Spleen (tissue), 13 donors: ENCODE measurements at places on chromosomes 6 and 20. TPM values are rescaled to one million over a fixed set of nuclear protein-coding genes. Genes with fewer than 3 reads are reported as not detected.

DNA sequence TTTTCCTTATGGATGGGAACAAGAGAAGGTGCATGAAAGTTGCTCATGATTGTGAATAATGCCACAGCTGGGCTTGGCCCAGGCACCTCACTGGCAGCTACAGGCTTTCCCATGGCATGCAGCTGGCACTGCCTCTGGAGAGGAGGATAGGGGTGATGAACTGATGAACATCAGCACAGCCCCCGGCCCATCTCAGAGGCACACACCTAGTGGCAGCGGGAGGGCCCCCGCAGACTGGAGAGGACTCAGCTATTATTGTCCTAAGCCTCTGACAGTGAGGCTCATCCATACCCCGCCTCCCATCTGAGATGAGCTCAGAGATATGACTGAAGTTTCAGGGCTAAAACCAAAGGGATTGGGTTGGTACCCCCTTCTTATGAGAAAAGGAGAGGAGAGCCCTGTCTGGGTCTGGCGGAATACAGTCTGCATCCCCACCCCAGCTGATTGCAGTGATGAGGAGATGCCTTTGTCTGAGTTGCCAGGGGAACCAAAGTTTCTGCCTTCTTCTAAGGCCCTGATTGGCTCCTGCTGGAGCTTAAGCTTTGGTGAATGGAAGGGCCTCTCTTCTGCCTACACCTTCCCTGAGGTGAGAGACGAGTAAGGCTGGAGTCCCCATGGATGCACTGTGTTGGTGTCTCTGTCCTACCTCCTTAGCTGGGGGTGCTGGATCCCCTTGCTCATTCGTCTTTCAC, 27.6 kb upstream of the EPB41L1 start:
- DNase-seq: no peak

- no peak for DNase-seq
Measured at GRCh38 chr6:139538366-139538765, 163.9 kb upstream of the CITED2 start.

- DNase-seq: peak; percentile 91
Measured at GRCh38 chr6:109449795-109450673, 5.5 kb downstream of the MICAL1 start.

GRCh38 chr6:21263531-21264287, 329.8 kb upstream of the SOX4 start:
- no peak for DNase-seq

DNA sequence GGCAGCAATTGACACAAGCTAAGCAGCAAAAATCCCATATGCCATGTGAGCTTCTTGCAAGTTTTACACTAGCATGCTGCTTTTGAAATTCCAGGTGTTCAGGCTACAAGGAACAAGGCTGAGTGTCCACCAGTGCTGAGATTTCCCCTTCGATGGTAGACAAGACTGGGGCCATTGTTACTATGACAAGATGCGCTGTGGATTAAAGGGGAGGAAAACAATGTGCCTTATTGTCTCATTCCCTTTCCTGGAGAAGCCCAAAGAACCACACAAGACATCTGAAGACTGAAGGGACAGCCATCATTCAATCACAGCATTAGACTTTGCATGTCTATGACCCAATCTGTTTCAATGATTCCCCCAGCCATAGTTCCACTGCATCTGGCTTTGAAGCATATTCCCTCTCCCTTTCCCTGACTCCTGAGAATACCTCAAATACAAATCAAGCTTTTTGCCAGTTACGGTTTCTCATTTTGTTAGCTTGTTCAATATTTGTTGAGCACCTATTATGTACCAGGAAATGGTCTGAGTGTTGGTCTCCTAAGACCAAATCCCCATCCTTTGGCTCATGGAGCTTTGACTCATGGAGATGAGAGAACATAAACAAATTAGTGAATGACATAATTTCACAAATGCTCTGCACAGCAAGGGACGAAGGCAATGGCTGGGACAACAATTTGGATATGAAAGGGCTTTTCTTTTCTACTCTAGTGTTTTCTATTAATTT, 23.4 kb upstream of the SCGN start:
- no peak for DNase-seq

GRCh38 chr6:95366414-95366813, 210.9 kb upstream of the MANEA start:
- DNase-seq: no peak

DNA sequence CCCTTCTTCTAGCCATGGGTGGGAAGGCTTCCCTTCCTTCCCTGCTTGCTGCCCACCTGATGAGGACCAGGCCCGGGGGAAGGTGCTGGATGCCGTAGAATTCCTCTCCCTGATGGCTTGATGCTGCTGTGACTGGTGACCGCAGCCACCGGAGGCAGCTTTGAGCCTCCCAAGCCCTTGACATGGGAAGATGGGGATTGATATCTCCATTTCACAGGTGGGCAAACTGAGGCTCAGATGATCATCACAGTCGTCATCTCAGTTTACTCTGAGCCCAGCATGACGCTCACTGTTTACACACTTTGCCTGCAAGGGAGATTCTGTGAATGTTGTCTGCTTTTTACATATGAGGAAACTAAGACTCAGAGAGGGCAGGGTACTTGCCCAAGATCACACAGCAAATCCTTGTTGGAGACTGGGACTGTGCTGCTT, 43.9 kb downstream of the SRC start:
- peak; percentile 35 for DNase-seq

- DNase-seq: no peak
Measured at GRCh38 chr6:93968126-93968525, 548.8 kb upstream of the EPHA7 start.

- DNase-seq: peak; percentile 79
Measured at GRCh38 chr6:41736800-41737555, 1.6 kb upstream of the TFEB start.

DNA sequence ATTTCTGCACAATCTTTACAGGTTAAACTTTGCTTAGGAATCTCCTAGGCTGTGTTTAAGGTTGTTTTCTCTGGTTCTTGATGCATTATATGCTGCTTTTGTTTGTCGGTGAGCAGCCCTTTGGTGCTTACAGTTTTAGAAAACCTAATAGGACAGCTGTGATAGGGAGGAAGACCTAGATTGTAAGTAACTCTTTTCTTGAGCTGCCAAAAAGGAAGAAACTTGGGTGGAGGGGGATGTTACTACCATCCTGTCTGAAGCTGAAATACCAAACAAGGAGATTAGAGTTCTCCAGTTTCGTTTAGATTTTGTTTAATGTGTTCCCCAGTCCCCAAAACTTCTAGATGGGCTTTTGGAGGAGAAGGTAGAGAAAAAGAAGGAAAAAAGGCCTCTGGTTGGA, 72.0 kb downstream of the ANKS1A start:
- DNase-seq: no peak

DNA sequence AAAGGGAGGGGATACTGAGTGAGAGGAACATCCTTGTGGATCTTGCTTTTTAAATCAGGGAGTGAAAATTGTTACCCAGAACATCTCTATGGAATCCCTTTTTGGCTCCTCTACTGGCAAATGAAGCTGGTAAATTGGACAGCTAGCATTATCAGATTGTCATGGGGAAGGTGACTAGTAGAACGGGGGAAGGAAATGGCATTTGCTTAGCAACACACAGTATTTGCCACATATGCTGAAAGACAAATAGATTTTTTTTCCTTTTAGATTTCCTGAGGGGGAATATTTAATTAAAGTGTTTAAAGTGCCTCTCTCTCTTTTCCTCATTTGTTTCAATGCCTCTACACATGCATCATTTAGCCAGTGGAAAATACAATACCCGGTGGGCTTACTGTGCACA, 573.5 kb downstream of the BCKDHB start:
- no peak for DNase-seq

DNA sequence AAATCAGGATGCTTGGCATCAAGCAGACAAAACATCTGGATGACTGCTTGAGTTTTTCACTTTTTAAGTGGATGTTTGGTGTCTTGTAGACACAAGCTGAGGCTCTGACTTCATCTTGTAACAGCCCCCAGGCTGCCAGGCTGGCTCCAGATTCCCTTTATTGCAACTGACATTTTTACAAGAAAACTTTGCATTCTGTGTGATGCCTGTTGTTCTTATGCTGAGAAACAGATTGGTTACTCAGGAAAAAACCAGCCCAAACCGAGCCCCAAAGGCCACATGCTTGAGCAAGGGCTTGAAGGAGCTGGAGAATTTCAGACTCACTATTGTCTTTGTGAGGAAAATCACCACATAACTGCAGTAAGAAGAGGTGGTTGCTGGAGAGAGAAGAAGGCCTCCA, 98.4 kb upstream of the PREP start:
- DNase-seq: no peak

GRCh38 chr6:154887051-154887450, 108.1 kb upstream of the TIAM2 start:
- DNase-seq: no peak

DNA sequence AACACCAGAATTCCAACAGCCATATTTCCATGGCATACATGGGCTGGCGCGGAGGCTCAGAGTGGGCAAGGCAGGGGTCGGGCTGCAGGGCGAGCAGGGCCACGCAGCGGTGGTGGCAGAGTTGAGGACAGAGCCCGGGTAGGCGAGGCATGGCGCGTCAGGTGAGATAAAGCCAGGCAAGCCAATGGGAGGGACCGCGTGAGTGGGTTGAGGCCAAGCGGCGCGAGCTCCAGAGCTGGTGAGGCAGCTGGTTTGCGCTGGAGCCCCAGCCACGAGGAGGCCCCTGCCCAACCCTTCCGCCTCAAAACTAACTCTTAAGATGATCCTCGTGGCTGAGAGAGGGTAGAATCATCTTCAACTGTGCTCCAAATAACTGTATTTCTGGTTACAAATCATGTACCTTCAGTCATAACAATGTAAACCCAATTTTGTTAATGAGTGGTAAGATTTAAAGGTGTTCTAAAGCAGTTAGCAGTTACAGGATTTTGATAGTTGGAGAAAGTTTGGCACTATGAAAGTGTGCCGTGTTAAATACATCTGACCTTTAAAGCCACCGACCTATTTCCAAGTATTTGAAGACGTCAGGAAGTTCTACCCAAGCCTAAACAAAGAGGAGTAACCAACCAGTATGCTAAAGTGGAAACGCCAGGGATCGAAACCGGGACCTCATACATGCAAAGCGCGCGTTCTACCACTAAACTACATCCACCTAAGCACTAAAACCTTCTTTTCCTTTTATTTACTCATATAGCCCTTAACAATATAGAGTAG, 107.9 kb downstream of the GPX5 start:
- DNase-seq: no peak

DNA sequence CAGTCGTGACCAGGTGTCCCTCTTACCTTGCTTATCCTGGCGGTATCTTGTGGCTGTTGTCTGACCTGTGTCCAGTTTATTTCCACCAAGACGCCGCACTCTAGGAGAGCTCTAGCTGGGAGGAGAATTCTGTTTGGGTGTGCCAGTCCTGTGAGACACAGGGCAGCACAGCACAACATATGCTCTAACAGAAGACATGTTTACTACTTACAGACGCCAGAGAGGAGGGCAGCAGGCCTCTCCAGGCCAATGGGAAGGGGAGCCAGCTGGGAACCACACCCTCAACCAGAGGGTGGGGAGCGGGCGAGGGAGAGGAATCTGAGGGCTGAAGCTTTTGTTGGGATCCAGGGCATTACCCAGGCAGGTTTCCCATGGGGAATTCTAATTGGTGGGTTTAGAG, 25.2 kb upstream of the FERMT1 start:
- DNase-seq: no peak

DNA sequence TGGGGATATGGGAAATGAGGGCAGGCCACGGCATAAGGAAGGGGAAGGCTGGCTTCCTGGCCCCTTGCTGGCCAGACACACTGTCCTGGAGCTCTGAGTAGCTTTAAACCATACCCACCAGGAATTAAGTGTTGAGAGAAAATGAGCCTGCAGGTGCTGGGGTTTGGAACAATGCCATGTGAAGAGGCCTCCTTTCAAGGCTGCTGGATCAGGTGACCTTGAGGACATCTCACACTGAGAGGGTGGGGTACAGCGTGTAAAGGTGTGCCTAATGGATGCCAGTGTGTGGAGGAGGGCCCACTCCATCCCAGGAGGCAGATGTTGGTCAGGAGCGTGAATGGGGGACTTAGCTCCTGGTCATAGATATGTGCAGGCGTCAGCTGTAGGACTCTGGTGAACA, 74.8 kb upstream of the MLN start:
- no peak for DNase-seq

- no peak for DNase-seq
Measured at GRCh38 chr6:47137073-47137472, 94.9 kb upstream of the ADGRF1 start.

DNA sequence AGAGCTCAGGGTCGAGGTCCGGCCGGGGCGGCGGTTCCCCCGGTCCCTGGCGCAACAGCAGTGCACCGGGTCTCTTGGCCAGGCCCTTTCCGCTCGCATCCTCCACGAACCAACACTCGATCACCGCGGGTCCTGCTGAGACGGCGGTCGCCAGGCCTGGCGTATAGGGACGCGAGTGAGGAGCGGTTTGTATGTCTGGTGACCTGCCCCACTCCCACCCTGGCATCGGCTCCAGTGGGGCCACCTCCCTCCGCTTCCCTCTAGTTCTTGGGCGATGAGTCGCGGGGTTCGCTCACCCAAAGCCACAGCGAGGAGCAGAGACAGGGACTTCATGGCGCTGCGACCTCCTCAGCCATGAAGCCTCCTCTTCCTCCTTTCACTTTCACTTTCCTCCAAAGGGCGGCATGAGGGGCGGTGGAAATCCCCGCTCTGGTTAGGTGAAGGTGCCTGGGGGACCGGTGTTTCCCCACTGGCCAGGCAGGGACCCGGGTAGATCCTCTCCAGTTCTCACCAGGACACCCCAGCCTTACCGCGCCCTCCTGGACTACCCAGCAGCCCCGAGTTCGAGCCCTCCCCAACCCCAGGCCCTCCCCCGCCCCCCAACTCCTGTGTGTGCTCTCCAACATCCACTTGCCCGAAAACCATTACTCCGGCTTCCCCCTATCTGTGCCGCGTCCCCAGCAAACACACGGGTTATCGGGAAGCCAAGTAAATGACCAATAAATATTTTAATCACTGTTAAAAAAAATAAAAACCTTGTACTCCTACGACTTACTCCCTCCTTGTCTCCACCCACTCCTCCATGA, at the start of gene TAPBP:
TSS of gene TAPBP (minus strand) at position 370 of the 806 bp plus-strand sequence. CDS start at position 333, 37 bp downstream.
- peak; percentile 92 for DNase-seq

- no peak for DNase-seq
Measured at GRCh38 chr6:74357321-74357720, 661.3 kb downstream of the CD109 start.

CCHCR1 gene
- total RNA-seq: 22.5 TPM

FOXO3 gene
- total RNA-seq: 70.2 TPM

ANKRD6 gene
- 6.0 TPM for total RNA-seq

IL17A gene
- total RNA-seq: not detected

TMEM200A gene
- 1.8 TPM for total RNA-seq

C6orf58 gene
- total RNA-seq: not detected

TMEM74B gene
- 0.51 TPM for total RNA-seq

RNF182 gene
- total RNA-seq: 0.33 TPM

F13A1 gene
- 28.6 TPM for total RNA-seq

BFSP1 gene
- total RNA-seq: 0.51 TPM

IL20RA gene
- not detected for total RNA-seq
